ENCODE measurements at places on chromosomes 5 and 9.

GRCh38 chr9:86668488-86668887 lies 278.8 kb downstream of the GAS1 start:
- DNase-seq, result no peak

DNA sequence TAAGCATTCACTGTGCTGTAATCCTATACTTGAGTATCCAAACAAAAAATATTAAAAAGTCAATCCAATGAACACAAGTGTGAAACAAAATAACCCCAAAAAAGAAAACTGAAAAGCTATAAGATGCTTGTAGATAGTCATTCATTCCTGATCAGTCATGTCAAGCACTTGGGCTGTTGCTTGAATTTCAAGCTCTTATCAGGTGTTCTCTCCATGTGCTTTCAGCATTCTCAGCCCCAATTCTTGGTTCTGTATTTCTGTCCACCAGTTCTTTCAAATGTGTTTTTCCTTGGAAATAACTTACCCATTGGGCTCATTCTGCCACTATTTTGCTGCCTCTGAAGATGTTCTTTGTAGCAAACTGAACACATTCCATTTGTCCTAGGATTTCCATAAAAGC lies 4.7 kb downstream of the ZFAND5 start:
- no peak for DNase-seq

DNA sequence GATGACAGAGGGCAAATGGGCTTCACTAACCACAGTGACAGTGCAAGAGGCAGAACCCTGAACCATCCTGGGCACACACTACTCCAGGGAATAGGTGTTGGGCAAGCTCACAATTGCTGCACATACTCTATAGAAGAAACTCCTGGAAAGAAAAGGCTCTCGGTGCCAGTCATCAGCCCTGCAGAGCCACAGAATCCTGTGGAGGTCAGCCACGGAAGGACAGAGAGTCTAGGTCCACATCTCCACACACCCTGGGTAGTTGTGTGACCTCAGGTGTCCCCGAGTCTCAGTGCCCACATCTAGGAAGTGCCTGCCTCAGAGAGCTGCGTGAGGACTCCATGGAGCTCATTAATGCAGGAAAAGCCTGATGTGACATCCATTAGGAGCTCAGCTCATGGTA lies 16.0 kb upstream of the ANGPTL2 start:
- DNase-seq, result peak; percentile 37

DNA sequence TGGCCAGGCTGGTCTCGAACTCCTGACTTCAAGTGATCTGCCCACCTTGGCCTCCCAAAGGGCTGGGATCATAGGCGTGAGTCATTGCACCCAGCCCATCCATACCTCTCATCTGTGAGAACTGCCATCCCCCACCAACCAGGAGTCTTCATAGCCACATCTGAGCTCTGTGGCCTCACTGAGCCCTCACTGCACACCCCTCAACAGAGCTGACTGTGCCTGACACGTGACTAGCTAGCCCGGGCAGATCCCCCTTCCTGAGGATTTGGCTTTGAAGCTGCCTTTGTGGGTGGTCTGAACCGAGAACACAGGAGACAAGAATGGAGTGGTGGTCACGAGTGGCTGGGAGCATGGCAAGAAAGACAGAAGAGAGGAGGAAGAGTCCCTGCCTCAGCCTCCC lies 15.6 kb downstream of the AK8 start:
- DNase-seq, result no peak

DNA sequence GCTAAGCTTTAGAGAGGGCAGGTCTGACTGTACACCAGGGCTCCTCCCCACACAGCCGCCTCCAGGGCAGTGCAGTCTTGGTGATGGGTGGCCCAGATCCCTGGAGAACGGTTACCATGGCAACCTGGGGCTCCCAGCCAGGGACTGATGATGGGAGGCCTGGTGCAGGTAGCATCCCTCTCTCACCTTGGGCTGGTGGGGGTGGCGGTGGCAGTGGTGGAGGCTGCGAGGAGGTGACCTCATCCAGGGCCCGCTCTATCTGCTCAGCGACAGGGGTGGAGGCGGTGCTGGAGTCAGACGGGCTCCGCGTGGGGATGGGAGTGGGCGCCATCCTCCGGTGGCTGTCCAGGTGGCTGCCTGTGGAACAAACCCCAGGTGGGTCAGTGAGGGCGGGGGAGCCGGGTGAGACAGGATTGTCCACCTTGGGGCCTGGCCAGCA lies 12.3 kb downstream of the PRR7 start:
- DNase-seq, result peak; percentile 89

- DNase-seq, result no peak
Observed at GRCh38 chr9:81318571-81318970, 370.8 kb downstream of the TLE1 start.

DNA sequence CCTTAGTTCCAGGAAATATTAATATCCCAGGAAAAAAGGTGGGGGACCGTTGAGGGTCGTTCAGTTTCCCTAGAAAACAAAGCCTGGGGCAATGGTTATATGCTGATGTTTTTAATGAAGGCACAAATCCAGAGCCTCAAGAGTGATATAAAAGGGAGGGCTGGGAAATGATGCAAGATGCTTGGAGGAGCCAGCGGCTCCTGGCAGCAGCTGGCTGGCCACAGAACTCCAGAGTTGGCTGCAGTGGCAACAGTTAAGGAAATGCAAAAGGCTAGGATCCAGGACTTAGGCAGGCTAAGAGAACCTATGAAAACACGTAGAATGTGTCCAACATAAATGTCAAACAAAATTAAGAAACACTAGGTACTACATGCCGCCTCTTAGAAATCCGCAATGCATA lies 31.0 kb upstream of the B4GALT1 start:
- DNase-seq, result no peak

DNA sequence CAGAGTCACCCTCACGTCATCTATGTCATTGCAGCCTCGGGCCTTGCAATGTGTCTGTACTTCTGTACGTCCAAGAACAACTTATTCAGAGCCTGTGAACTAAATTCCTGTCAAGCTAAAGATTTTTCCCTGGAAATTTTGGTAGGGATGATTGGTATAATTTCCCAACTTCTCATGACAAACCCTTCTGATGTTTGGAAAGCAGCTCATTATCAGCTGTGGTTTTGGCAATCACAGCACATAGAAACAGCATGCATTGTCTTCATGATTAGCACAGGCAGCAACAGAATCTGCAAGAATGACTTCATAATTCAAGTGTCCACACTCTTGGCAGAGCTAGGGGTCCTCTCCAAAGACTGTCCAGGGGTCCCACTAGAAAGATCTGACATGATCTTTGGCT lies 49.5 kb downstream of the APBA1 start:
- DNase-seq, result no peak

DNA sequence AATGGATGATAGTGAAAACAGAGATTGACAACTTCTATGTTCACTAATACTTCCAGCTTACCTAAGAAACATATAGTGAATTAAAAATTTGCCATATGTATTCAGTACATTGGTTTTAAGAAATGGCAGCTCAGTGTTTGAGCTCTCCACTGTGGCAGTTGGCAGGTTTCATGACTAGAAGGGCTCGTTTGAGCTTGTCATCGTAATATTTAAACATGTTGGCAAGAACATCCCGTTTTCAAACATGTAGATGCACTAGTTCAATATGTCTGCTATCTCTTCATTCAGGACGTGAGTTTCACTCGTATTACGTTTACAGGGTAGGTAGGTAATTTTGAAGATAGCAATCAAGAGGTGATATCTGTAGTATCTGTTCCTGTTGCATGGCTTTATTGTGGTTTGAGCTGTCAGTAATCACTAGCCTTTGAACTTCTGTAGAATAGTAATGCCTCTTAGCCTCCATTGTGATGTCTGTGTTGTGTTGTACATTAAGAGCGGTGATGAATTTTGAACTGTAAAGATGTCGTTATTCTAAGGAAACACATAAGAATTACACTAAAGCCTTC lies 74.8 kb downstream of the NLN start:
- no peak for DNase-seq

GRCh38 chr5:127987354-127988145 lies 96.0 kb upstream of the SLC12A2 start:
- no peak for DNase-seq

DNA sequence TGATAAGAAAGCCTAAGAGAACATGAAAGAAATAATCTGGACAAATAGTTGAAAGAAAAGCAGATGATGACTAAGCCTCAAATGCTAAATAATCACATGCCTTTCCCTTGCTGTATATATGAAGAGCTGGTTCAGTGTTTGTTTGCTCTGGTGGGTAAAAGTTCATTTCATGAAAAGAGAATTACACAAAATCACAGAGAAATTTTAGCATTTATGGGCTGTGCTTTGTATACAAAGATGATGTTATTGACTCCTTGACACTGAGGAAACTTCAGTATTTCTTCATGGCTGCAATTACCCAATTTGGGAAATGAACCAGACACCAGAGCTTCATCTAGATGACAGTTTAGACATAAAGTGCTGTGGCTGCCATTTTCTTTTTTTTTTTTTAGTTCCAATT lies 527.2 kb downstream of the NR2F1-AS1 start:
- DNase-seq, result no peak

DNA sequence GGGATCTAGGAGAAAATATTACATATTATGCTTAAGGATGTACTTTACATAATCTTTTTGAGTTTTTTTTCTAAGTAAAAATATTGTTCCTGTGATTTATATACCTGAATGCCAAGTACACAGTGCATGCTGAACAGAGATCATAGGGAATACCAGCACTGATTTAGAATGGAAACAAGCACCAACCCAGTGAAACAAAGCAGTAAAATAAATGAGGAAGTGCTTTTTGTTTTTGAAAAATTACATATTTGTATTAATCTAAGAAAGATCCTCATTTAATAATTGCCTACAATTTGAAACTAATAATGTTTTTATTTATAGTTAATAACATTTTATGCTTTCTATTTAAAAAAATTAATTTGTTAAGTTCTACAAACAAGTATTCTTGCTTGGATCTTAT lies 18.0 kb downstream of the GARNL3 start:
- no peak for DNase-seq

- DNase-seq, result no peak
Observed at GRCh38 chr5:105475401-105475800, 1912.8 kb upstream of the NUDT12 start.

DNA sequence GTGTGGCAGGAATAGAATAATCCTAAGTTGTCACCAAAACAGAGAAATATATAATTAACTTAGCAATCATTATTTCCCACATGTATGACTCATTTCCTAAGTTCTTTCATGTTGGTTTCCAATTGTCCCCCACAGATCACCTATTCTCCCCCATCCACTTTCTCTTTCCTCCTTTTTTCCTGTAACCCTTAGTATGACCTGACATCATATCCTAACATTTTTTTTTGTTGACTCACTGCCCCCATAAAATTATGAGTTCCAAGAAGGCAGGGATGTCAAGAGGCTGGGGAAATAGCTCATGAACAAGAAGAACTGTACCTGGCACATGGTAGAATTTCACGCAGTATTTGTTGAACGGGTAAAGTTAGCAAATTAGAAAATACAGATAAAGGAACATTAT lies 186.7 kb downstream of the DCP2 start:
- no peak for DNase-seq

DNA sequence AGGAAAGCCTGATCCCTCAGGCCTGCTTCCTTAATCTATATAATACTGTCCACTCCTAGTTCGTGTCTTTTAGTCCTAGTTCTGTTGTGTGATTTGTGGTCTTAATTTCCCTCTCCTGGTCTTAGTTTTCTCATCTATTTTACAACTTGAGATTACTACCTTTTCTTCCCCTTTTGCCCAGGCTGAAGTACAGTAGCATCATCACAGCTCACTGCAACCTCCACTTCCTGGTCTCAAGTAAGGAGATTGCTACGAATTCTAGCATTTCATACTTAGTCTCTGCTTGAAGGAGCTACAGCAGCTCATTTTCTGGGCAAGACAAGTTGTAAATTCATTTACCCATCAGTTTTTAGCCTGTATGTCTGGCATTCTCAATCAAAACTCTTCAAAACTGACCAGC lies 5.5 kb downstream of the TRIM32 start:
- no peak for DNase-seq

DNA sequence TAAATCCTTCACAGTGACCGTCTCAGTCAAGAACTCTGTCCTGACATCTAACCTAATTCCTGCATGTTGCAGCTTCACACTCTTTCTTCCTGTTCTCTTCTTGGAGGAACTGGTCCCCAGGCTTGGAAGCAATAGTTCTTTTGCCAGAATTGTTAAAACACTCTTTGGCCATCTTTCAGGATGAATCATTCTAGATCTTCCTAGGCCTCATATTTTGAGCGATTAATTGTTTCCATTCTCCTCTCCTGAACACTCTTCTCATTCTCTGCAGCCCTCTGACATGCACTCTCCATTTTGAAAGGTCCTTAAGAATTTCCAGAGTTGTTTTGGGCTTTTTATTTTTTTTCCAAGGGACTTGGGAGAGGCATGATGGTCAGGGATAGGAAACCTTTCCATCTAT lies 85.8 kb downstream of the FAM114A2 start:
- no peak for DNase-seq

DNA sequence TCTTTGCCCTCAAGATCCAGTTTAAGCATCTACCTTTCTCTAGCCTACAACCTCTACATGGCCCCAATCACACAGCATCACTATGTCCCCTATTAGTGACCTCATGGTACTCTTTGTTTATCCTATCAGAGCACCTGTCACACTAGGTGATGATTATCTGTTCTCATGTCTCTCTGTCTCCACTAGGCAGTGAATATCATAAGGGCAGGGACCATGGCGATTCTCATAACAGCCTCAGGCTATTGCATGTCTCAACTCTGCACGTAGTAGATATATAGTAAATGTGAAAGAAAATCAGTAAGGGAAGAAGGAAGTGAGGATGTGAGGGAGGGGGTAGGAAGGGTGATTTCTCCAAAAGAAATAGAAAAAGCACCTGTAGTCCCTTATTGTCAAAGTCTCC lies 311.0 kb downstream of the NSG2 start:
- no peak for DNase-seq

GRCh38 chr5:39525271-39525670 lies 100.5 kb upstream of the DAB2 start:
- no peak for DNase-seq

GRCh38 chr9:742104-742503 lies 99.4 kb upstream of the DMRT1 start:
- DNase-seq, result no peak

- no peak for DNase-seq
Observed at GRCh38 chr9:124008303-124008693, 3.3 kb upstream of the LHX2 start.

DNA sequence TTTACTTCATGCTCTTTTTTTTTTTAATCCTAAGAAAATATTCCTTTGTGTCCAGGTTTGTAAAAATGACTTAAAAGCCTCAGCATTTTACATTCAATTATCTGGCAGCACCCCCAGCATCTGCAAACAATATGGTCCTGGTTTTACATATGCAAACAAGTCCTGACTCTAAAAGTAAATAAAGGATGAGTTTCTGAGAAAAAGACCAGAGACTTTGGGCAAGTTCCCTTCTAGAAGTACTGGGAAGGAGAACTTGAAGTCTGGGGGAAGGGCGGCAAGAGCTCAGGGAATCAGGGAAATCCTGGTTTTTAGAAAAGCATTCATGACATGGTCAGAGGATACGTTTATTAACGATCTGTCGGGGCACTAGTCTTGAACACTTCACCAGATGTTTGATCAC lies 25.8 kb downstream of the COL23A1 start:
- DNase-seq, result no peak

GRCh38 chr5:44949687-44950086 lies 140.9 kb downstream of the MRPS30 start:
- DNase-seq, result no peak

GRCh38 chr5:31725996-31726395 lies 87.1 kb downstream of the PDZD2 start:
- DNase-seq, result no peak
